RPMI7951 (cell line): ENCODE measurements at places on chromosomes 7 and 10. TPM values are rescaled to one million over a fixed set of nuclear protein-coding genes. Genes with fewer than 3 reads are reported as not detected.
A peak's percentile ranks its signal among the peaks of the same experiment; 100 is the strongest.

DNA sequence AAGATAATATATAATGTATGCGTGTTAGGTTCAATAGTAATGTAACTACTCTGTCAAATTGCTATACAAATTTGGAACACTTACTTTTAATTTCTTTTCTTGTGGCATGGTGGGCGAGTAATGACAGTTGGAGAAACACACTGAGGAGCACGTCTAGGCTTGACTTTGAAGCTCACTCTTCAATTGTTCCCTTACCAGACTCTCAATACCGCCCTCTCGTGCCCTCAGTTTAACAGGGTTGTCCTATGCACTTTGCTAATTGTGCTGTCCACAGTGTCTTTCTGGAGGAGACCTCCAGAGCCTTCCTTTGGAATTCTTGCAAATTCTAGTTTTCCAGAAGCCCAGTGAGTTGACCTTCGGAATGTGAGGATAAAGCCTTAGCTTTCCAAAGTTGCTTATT lies 107.2 kb upstream of the RELN start:
- peak; percentile 11 for DNase-seq

- DNase-seq, result no peak
Measured at GRCh38 chr10:69872323-69872722, 70.6 kb downstream of the COL13A1 start.

GRCh38 chr7:110633313-110633712 lies 457.6 kb upstream of the LRRN3 start:
- DNase-seq, result no peak

- peak; percentile 64 for DNase-seq
Measured at GRCh38 chr7:107879400-107880035, 11.5 kb upstream of the DLD start.

DNA sequence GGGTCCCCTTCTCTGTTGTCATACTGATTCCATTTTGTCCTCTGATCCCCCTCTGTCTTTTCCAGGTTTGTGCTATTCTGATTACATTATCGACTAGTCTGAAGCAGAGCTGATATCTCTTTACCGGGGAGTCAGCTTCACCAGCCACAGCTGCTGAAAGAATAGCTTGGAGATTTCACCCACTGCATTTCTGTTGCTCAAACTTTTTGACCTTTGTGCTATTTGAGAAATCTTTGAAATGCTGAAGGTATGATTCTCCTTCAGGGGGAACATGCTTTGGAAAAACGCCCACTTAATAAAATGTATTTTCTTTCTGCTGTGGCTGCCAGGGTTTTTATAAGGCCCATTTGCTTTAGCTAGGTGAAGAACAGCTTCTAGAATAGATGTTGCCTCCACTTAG lies 197.8 kb upstream of the TCF7L2 start:
- DNase-seq, result no peak

GRCh38 chr7:99011706-99012404 lies 132.1 kb downstream of the SMURF1 start:
- DNase-seq, result no peak

NPC1L1 gene
- total RNA-seq, result not detected in 2 replicates

DNA sequence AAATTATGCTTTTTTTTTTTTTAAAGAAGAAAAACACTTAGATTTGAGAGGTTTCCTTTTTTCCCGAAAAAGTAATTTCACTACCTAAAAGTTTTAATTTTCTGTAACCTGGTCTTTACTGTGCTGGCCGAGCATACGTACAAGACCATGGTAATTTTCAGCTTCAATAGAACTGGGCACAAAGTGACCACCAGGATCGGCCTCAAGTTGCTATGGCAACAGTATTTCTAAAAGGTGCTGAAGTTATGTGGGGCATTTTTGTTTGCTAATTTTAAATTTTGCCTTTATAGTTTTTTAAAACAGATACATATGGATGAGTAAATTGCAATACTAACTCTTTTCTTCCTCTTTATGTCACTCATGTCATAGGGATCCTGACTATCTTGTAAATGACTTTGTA lies 69.4 kb downstream of the FAM204A start:
- DNase-seq, result no peak

DNA sequence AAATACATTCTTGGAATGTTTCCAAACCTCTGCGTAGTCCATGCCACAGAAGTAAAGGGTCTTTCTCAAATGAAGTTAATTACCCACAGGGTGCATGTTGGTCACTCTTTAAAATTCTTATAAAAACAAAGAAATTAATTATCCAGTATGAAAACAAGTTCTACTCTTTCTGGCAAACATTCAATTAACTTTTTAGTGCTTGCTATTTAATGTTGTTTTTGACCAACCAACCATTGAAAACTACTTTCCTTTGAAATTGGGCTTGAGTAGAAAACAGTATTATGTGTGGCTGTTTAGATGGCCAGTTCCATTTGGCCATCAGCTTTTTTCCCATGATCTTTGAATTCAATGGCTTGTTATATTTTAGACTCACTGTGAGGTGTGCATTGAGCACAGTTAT lies 83.0 kb downstream of the TAF3 start:
- DNase-seq, result no peak

GRCh38 chr7:21108182-21108581 lies 319.7 kb upstream of the SP4 start:
- DNase-seq, result peak; percentile 16

IFIT1 gene
- 29.9 and 36.3 TPM in 2 replicates for total RNA-seq

DNA sequence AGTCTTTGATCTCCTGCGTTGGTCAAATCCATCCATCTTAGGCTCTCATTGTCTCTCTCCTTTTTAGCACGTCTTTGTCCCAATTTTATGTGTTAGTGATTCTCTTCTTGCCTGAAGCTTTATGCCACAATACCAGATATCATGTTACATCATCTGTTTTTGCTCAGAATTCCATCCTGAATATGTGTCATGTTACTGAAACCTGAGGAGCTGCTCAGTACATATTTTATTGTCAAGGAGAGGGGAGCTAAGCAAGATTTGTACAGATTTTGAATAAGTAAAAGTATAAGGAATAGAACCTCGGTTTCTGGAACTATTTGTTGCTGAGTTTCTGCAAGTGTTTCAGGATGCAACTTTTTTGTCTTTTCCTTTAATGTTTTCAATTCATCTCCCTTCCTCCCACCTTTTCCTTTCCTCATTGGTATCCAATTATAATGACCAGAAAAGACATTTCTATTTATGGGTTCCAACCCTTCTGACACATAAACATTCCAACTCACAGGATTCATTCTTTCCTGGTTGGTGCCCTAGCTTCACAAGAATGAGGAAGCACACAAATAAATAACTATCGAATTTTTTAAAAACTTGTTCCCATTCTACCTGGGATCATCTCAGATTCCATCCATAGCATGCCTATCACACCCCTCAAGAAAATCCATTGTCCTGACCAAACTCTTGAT lies 291.8 kb downstream of the CRPPA start:
- peak; percentile 85 for DNase-seq

NODAL gene
- not detected in 2 replicates for total RNA-seq

PRSS1 gene
- not detected in 2 replicates for total RNA-seq
